T-helper 17 cell (primary cell): ENCODE measurements at places on chromosomes 5 and 9.

DNA sequence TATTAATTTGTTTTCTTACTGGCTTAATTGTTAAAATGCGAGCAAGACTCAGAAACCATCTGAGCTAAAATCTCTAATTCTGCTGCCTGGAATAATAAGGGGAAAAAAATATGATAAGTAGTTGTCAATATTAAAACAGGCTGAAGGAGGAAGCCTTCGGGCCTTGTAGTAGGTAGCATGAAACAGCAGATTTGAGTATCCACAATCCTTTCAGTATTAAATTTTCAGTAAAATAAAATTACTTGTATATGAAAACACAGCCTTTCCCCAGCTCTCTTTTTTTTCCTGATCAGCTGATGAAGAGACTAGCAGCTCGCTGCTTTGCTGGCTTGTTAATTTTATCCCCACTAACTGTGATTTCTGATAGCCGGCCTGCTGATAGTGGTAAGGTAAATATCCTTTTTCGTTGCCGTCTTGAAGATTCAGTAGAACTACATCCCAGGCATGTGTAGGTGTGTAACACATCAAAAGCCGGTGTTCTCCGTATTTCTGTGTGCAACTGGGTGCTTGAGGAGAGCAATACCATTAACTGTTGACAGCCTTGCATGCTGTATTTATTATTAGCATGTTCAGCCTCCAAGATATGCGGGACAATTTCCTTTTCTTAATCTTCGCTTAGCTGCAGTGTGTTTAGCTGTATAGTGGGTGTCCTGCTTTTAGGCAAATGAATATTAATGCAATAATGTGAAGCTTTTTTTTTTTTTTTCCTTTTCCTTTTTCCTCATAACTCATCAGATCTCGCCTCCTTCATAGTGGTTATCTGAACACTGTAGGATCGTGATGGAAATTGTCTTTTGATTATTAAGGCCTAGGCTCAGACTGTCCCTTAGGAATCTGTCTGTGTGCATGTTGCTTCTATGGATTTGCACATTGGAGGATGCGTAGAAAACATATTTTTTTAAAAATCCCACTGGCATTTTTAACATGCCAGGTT lies 144.6 kb downstream of the SMARCA2 start:
- no peak for DNase-seq

- no peak for DNase-seq
Observed at GRCh38 chr5:137498301-137498735, 808 bp downstream of the SPOCK1 start.

DNA sequence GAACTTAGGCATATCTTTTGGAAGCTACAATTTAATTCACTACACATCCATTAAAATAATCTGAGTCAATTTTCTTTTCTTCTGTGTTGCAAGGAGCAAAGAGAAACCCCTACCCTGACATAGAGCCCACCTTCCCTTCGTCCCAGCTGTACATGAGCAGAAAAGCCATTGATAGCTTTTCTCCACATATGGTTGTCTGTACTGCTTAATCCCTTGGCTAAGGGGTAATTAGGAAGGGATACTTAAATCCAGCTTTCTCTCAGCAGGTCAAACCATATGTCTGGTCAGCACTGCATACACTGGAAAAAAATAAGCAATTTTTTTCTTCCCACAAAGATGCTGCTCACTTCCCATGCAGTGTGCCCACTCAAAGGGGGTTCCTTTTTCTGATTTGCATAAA lies 94.7 kb upstream of the RAD23B start:
- DNase-seq = no peak

- no peak for DNase-seq
Observed at GRCh38 chr9:131923132-131923671, 156.5 kb downstream of the MED27 start.

GRCh38 chr9:36030871-36031270 lies 5.8 kb upstream of the RECK start:
- no peak for DNase-seq

GRCh38 chr5:133480866-133481265 lies 131.5 kb downstream of the FSTL4 start:
- no peak for DNase-seq

DNA sequence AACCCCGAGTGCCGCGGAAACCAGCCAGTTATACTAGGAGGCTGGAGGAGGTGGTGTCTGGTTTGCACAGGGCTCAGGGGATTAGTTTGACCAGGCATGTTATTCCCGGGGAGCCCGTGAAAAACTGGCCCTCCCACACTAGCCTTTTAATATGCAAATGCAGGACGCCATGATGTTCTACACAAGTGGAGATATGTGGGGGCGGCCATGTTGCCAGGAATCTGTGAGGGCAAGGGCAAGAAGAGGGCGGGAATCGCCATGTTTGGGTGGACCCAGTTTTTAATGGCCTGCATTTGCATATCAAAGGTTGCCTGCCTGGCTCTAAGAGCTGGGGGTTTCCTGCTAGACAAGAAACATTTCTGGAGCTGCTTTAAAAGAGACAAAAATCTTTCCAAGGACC lies 940.7 kb downstream of the CDH18 start:
- no peak for DNase-seq

- DNase-seq = no peak
Observed at GRCh38 chr9:71663931-71664459, 104.3 kb downstream of the CEMIP2 start.

DNA sequence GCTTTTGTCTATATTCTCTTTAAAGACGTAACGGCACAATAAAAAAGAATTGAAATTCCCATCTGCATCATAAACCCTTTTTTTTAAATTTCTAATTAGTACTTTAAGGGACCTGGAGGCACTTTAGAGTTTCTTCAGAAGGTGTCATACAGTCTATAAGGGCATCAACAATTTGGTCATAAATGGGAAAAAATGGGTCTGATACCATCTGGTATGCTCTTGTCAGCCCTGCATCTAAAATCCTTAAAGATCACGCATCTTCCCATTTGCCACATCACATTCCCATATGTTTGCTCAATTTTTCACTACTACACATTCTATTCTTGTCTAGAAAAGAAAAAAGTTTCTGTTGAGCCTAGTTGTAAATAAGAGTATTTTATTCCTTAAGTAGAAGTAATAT lies 53.8 kb downstream of the COX7C start:
- DNase-seq = no peak

DNA sequence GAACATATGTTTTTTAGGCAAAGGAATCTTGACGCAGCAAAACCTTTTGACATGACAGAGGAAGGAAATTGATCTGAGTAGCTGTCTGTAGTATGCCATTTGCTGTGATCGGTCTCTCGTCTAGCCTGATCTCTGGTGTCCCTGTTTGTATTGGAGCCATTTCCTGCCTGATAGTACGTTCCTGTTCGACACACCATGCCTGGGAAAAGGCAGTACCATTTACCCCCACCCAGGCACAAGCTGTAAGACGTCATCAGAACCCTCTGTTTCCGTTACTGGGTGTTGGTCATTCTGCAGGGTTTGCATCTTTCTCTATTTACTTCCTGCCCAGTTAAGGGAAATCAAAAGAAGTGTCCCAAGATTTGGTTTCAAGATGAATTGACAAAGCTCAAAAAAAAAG lies 129.7 kb downstream of the CEMIP2 start:
- DNase-seq = no peak

- no peak for DNase-seq
Observed at GRCh38 chr9:136560586-136560985, 14.7 kb upstream of the NOTCH1 start.

- no peak for DNase-seq
Observed at GRCh38 chr9:14051419-14051818, 262.5 kb downstream of the NFIB start.

DNA sequence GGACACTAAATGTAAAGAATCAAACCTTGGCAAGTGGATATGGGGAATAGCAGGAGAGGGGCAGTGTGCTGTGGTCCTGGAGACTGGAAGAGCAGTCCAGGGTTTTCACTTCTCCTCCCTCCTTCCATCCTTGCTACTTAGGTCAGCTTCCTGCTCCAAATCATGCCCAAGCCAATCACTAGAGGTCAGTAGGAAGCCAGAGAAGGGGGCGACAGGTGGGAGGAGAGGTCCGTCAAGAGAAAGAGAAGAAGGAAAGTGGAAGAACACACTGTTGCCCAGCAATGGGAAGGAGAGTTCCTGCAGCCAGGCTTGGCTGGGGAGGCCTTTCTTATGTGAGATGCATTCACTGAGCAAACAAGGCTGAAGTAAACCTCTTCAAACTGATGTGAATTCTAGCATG lies 289.6 kb downstream of the DTWD2 start:
- no peak for DNase-seq

GRCh38 chr9:7415836-7416235 lies 383.7 kb downstream of the DMAC1 start:
- DNase-seq = no peak

DNA sequence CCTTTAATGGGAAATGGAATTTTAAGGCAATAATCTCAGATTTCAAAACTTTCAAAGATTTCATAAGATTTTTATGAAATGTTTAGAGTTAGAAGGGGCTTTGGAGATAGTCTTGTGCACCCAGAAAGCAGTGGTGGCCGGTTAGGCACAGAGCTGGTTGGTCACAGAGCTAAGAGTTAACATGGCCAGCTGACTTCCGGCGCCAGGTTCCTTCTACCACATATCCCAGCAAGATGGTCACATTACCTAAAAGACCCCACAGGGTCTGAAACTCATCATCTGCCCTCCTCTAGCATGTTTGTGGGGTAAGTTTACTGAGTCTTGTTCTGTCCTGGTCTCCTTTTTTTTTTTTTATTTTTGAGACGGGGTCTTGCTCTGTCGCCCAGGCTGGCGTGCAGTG lies 19.3 kb downstream of the QRFP start:
- no peak for DNase-seq

GRCh38 chr5:76571559-76571958 lies 51.6 kb downstream of the F2RL2 start:
- DNase-seq = no peak

GRCh38 chr9:113391917-113392316 lies 9.2 kb downstream of the ALAD start:
- DNase-seq = no peak

DNA sequence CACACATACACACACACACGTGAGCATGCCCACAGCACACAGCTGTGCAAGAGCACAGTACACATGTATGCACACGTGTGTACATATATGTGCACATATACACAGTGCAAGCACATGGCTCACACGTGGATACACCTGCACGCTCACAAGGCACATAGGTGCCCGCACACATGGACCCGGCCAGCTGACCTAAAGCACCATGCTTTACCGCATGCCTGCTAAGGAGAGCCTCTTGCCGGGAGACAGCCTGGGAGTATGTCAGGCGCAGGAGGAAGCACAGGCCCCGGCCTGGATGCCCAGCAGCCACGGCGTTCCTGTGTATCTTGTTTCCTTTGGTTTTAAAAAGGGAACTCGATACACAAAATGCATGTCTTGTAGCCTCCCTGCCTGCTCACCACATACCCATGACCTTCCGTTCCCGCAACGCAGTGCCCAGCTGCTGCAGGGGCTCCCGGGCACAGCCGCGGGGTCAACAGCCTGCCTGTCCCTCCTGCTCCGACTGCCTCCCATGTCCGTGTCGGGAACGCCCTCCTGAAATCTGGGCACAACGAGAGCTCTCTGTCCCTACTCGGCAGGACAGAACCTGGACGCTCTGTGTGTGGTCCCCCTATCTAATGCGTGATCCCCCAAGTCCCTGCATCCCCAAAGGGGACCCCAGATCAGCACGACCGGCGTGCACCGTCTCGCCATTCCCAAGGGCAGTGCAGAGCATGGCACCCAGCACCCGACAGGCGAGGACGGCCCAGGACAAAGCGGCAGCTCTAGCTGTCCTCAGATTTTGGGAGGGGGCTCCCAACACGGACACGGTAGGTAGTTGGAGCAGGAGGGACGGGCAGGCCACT lies 3.6 kb downstream of the SLC12A7 start:
- no peak for DNase-seq

DNA sequence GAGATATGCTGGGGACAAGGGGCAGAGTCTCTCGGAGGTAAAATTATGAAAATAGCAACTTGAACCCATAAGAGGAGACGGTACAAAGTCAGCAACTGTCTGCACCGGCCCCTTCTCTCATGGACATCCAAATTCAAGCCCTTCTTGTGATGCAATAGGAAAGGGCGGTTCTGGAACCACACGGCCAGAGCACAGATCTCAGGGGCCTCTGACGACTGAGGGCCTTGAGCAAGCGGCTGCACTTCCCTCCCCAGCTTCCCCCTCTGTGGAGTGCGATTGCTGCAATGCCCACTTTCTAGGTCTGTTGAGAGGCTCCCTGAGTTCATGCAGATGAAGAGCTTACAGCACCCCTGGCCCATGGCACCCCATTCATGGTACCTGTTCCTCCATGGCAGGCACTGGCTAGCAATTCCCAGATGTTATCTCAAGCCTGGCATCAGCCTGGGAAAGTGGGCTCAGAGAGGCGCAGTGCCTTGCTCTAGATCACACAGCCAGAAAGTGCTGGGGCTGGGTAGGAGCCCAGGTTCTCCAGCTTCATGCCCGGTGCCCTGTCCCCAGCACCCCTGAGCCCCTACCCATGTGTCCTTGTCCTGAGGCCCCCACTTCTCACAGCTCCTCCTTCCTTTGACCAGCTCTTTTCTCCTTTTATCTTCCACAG lies 17.7 kb upstream of the CPLX2 start:
- no peak for DNase-seq

GRCh38 chr5:115831163-115831768 lies 10.1 kb downstream of the ATG12 start:
- DNase-seq = no peak

GRCh38 chr9:136742591-136743391 lies at the start of gene LCN10:
LCN10 (minus strand) TSS chr9:136742940; CDS start chr9:136742903, 37 bp downstream.
- no peak for DNase-seq

DNA sequence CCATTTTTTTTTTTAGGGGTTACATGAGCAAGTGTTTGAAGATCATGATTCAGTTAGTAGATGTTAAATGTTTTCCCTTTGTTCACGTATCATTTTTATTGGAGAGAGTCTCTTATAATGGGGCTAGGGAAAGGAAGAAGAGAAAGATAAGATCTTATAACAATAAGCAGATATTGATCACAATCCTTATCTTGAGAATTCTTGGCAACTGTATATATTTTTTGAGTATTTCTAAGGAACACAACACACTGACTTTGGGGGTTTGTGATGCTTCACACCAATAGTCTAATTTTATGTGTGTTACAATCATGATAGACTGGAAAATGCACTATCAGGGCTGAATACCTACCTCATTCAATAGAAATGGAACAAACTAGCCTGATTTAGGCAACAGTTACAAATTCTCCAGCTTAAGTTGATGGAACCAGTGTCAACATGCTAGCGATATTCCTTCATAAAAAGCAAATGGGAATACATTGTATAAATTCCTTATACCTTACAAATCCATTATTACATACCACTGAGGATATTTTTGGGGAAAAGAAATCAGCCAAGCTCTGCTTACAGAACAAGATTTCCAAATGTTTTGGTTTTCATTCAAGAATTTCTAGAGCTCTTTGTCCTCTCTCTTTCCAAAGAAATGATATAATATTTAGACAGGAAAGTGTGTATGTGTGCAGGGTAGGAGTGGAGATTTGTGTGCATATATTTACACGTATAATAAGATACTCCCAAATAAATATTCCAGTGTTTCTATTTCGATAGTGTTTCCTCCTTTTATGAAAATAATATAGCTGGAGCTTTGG lies 41.5 kb downstream of the SVEP1 start:
- no peak for DNase-seq

DNA sequence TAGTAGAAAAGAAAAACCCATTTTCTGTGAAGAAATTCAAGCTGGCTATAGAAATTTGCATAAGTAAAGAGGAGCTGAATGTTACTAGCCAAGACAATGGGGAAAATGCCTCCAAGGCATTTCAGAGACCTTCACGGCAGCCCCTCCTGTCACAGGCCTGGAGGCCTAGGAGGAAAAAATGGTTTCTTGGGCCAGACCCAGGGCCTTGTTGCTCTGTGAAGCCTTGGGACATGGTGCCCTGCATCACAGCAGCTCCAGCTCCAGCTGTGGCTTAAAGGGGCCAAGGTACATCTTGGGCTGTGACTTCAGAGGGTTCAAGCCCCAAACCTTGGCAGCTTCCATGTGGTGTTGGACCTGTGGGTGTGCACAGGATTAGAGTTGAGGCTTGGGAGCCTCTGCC lies 130.0 kb upstream of the DMRTA1 start:
- no peak for DNase-seq
